ENCODE measurements at places on chromosomes 2 and 18. TPM values are rescaled to one million over a fixed set of nuclear protein-coding genes. Genes with fewer than 3 reads are reported as not detected.

GPR75 gene
- total RNA-seq, result 0.55 TPM

CAPN13 gene
- not detected for total RNA-seq

TLX2 gene
- total RNA-seq, result 0.25 TPM

FOXI3 gene
- not detected for total RNA-seq

AQP12B gene
- not detected for total RNA-seq

PAX3 gene
- not detected for total RNA-seq

PSTPIP2 gene
- total RNA-seq, result 2.9 TPM

SLC4A1AP gene
- 23.9 TPM for total RNA-seq

C1QL2 gene
- total RNA-seq, result not detected

CPS1 gene
- total RNA-seq, result 3.7 TPM

SLC9A2 gene
- not detected for total RNA-seq

DNA sequence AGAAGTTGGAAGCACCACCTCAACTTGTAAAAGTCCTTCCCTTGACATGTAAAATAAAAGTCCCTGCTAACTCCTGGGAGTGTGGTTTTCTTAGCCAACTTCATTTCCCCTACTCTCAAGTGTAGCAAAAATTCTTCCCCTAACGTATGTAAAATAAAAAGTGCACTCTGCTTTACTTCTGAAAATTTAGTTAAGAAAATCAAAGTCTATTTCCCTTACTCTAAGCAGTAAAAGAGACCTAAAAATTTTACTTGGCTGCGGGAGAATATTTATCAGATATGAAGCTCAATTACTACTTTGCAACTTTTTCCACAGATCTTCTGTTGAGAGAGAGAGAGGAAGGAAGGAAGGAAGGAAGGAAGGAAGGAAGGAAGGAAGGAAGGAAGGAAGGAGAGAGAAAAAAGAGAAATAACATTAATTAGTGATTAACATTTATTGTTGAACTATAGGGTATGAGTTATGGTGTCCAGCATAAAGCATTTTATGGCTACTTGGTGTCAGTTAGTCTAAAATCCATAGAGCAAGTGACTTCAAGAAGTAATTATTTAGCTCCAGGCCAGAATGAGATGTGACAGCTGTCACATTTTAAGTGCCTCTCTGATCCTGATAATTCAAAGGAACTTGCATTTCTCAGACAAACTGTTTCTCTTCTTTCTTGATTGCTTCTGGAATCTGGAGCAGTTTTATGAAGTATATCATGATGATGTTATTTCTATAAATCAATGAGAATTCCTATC, 210.3 kb downstream of the TMX3 start:
- DNase-seq, result no peak

DNA sequence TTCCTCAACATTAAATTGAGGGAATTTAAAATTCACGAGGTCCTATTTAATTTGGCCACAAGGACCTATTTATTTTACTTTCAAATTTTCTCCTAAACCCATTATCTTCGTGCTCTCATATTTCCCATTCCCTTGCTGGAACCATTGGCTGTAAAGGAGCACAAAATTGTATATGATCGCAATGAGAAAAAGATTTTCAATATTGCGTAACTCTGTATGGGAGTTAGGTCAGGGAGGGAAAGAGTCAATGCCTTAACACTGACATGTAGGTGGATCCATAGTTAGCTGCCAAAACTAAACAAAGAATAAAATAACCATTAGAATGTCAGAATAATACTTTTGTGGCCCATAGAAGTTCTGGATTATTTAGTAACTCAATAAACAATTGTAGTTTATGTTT, 40.6 kb upstream of the ZC3H15 start:
- no peak for DNase-seq

DNA sequence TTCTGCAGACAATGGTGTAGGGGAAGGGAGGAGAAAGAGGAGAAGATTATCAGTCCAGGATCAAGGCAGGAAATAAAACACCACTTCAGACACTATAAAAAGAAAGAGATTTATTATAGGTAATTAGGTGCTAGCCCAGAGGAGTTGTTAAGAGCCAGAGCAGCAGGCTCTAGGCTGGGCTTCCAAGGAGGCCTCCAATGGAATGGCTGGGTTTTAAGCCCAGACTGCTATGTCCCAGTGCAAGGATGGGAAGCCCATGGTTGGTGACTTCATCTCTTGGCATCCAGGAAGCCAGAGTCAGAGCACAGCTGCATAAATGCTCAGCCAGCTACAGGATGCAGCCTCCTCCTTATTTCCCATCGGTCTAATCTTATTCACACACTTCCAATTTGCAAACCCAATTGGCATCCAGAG, 95.6 kb downstream of the LAMA3 start:
- no peak for DNase-seq

DNA sequence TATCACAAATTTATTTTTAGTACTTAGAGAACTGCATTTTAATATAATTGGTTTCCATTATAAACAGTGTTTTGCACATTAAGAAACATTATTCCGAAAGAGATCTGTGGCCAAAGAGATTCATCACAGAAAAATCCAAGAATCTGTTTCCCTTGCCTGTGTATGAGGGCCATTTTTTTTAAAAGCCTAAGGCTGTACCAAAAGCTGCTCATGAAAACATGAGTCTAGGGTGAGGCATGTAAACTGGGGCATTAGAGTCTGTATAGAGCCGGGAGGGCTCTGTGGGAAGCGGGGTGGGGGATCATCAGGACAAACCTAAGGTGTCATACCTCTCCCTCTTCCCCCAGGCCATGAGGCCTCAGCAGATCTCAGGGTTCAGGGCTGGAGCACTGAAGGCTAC, 223.8 kb downstream of the FBXO15 start:
- no peak for DNase-seq

GRCh38 chr2:58072102-58072501, 25.5 kb downstream of the VRK2 start:
- DNase-seq, result no peak

GRCh38 chr18:66013969-66014368, 263.2 kb downstream of the CDH7 start:
- DNase-seq, result no peak

DNA sequence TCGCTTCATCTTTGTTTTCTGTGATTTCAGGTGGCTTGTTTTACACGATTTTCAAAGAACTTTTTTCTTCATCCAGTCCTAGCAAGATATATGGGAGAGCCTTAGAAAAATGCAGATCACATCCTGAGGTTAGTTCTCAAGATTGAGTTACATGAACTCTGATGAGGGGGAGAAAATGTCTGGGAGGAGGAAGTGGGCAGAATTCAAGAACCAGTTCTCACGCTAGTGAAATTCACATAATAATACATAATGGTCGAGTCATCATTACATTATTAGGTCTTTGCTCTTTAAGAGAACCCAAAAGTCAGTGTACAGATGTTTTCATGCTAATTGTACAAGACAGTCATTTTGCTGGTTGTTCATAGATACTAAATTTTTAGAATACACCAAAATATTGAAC, 7.0 kb downstream of the TIMM21 start:
- DNase-seq, result no peak

GRCh38 chr18:50982086-50982801, 14.4 kb downstream of the ELAC1 start:
- DNase-seq, result no peak

GRCh38 chr2:128832946-128833663, 514.4 kb upstream of the HS6ST1 start:
- DNase-seq, result no peak

DNA sequence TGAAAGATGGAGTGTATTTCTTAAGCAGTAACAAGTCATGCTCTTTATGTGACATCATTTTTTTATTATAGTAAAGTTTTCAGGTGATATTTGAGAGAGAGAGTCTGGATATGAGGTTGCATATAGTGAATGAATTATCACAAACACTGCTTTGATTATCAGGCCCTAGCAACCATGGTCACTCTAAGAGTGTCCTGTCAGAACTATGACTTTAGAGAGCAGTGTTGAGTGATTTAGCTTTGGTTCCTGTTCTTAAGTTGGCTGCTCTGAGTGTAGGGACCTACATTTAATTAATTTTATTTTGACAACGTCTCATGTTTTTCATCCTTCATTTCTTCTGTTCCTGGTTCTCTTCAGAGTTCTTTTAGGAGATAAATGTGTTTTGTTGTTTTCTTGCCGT, 275.5 kb downstream of the KCNJ3 start:
- DNase-seq, result no peak

DNA sequence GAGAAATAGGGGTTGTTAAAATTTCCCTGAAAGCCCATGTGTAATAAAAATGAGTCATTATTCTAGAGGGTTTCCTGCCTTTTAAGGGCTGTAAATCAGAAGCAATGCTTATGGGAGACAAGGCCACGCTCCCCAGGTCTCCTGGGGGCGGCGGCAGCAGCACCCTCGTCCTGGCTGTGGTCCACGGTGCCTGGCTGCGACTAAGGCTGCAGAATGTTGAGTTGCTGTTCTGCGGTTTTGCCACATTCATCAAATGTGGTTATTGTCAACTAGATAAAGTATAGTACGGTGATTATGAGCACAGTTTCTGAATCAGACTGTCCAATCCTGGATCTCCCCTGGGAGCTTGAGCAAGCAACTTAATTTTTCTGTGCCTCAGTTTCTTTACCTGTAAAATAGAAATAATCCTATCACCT, 11.9 kb upstream of the AGFG1 start:
- peak; percentile 78 for DNase-seq

- DNase-seq, result no peak
Measured at GRCh38 chr18:77811503-77811902, 561.9 kb downstream of the GALR1 start.

DNA sequence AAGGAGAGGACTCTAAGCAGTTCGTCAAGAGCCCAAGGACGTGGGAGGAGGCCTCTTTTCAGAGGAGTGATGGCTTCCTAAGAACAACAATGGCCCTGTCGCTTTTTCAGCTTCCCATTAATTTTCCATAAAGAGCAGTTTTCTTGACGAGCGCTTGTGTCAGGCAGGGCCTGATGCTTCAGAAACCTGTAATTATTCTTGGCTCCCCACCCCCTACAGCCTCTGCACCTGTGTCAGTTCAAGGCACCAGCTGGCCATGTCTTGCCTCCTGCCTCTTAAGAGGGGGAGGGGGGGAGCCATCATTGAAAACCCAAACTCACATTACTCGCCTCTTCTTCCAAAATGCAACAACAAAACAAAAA, 32.3 kb downstream of the KLF7 start:
- DNase-seq, result no peak

DNA sequence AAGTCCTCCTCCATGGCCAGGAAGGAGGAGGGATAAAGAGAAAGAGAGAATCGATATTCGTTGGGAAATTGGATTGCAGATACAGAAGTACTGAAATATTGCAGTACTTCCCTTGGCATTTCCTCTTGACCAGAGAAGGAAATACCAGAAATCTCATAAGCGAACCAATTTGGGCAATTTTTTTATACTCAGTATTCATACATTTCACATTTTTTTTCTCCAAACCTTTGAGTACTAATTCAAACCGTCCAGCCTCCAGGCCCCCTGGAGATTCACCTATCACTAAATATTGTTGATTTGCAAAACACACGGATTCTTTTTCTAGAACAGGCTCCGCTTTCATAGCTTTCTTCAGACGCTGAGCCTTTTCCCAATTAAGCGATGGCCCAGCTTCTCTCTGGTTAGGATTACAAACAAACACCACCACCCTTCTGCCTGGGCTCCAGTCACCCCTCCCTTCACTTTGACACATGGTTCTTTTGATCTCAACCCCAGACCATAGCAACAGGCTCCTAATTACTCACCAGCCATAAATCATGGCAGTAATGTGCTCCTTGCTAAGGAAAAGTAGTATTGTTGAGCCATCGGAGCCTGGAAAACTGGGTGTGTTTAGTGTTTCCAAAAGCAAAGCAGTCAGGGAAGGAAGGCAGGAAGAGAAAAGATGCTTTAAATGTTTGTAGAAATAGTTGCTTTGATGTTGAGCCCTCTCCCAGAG, 138.4 kb upstream of the CCDC68 start:
- DNase-seq, result no peak

DNA sequence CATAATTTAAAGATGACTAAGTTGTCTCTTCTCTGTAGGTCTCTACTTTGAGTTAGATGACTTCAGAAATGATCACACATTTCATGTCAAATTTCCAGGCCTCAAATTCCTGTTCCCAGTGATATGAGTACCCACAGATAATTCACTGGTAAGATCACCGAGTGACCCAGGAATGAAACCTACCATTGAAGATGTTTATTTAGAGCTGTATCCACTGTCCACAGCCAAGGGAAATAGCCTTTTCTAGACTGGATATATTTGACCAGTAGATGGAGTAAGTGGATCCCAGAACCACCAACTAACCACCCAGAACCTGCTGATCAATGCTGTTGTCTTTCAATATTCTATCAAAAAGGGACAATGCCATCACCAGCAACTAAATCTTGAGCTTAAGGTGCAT, 238.8 kb downstream of the SLC8A1 start:
- no peak for DNase-seq

DNA sequence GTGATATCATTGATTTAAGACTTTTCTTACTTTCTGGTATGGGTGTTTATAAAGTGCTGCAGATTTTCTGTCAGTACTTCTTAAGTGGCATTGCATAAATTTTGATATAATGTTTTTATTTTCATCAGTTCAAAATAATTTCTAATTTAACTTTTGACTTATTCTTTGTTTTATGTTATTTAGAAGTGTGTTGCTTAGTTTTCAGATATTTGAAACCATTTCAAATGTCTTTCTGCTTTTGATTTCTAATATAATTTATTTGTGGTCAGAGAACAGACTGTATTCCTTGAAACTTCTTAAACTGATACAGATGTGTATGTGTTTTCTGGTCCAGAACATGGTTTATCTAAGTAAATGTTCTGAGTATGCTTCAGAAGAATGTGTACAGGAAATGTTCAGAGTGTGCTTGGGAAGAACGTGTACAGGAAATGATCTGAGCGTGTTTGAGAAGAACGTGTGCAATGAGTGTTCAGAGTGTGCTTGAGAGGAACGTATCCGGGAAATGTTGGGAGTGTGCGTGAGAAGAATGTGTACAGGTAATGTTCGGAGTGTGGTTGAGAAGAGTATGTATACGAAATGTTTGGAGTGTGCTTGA, 265.7 kb upstream of the HS6ST1 start:
- no peak for DNase-seq

- DNase-seq, result no peak
Measured at GRCh38 chr2:228447266-228447915, 265.9 kb upstream of the SPHKAP start.

- DNase-seq, result no peak
Measured at GRCh38 chr2:141647353-141647752, 483.5 kb downstream of the LRP1B start.

GRCh38 chr2:19607931-19608771, 249.7 kb upstream of the OSR1 start:
- DNase-seq, result no peak

DNA sequence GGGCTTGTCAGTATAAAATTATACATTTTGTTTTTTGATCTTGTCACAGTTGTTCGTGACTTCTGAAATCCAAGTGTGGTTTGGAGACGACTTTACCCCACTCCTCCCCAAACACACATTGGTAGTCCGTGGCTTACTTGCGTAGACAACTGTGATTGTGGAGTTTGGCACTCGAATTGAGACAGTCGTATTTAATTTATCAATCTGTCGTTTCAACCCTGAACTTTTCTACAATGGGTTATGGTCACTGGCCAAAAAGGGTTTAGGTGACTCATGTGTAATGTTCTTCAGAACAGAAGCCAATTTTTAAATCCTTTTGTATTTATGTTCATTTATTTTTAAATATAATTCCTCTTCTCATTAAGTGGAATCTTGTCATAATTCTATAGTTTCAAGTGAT, 129.9 kb downstream of the SPTBN1 start:
- DNase-seq, result no peak

Data from activated naive CD4-positive, alpha-beta T cell treated with anti-CD3 and anti-CD28 coated beads, Interleukin-2, amount 50 U/mL, for 72 hours (primary cell).